ENCODE measurements at places on chromosomes 12 and 14. TPM values are rescaled to one million over a fixed set of nuclear protein-coding genes. Genes with fewer than 3 reads are reported as not detected.

The SERPINA3 gene
- total RNA-seq: 1.2 TPM

The LMO3 gene
- total RNA-seq: 1.6 TPM

The BIN2 gene
- not detected for total RNA-seq

The OASL gene
- 0.21 TPM for total RNA-seq

The OLR1 gene
- total RNA-seq: not detected

The GPRC5D gene
- total RNA-seq: not detected

The SCN8A gene
- 1.5 TPM for total RNA-seq

The KRT6B gene
- not detected for total RNA-seq

The PRR13 gene
- 105 TPM for total RNA-seq

The C1QL4 gene
- total RNA-seq: 0.16 TPM

GRCh38 chr14:54394596-54394995 lies 2.2 kb upstream of the CDKN3 start:
- H3K36me3 ChIP-seq: no peaks in the 10 kb centered on the region
- H3K27ac ChIP-seq: no peak overlapping the region
- DNase-seq: no peak
- H3K27me3 ChIP-seq: no peaks in the 10 kb centered on the region

GRCh38 chr12:28100717-28101116 lies 89.5 kb upstream of the CCDC91 start:
- no peak for DNase-seq
- no peak overlapping the region for H3K27ac ChIP-seq
- H3K4me1 ChIP-seq: peaks cover 4% of the 10 kb centered on the region
- no peak overlapping the region for H3K4me3 ChIP-seq

GRCh38 chr12:79685068-79685467 lies 5.7 kb downstream of the PAWR start:
- no peaks in the 10 kb centered on the region for H3K27me3 ChIP-seq
- DNase-seq: no peak
- H3K36me3 ChIP-seq: peaks cover 12% of the 10 kb centered on the region
- peaks cover 64% of the 10 kb centered on the region for H3K4me1 ChIP-seq

- peak overlapping the region; percentile 90 for H3K4me3 ChIP-seq
- peak overlapping the region; percentile 76 for H3K27ac ChIP-seq
- H3K36me3 ChIP-seq: no peaks in the 10 kb centered on the region
Observed at GRCh38 chr14:102590667-102591099, 1.8 kb upstream of the RCOR1 start.

DNA sequence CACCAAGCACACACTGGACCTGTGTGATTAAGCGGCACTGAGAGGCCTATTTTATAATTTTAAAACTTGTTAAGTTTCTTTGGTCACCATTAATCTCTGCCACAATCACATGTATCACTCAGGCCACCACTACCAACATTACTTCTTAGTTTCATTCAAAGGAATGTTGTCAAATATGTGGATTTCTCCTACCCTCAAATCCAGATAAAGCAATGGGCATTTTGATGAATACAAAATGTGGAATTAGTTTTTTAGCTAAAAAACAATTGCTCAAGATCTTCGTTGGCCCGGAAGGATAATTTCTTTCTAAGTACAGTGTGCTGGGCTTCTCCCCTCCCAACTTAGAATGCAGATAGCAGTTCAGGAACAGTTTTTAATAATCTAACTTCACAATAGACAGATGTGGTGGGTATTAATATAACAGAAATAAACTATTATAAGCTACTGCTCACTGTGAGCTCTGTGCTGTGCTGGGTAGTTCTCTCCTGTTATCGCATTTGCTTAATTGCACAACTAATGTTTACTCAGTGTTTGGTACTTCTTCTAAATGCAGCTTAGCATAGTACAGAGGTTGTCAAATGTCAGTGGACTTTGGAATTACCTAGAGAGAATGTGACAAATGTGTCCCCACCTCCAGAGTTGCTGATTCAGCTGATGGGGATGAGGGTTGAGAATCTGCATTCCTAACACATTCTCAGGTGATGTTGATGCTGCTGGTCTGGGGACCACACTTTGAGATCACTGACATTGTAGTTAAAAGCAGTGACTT lies 266.7 kb upstream of the AMIGO2 start:
- H3K36me3 ChIP-seq: no peaks in the 10 kb centered on the region
- DNase-seq: no peak
- no peaks in the 10 kb centered on the region for H3K4me1 ChIP-seq
- no peak overlapping the region for H3K4me3 ChIP-seq
- no peak overlapping the region for H3K27ac ChIP-seq
- peaks cover 5% of the 10 kb centered on the region for H3K27me3 ChIP-seq

DNA sequence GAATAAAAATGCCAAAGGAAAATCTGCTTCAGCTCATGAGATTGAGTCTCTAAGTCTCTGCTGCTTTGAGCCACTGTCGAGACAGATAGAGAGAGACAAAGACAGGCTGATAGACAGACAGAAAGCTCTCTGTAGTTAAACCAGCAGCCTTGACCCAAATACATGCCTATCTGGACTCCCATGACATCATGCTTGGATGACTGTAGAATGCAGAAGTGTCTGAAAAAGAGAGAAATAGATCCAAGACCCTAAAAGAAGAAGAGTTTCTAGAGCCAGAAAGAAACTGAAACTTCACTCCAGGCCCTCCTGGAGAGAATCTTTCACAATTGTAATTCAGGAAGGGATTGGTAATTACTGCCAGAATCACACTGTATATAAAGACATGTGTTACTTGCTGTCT lies 122.6 kb upstream of the PLXNC1 start:
- no peak overlapping the region for H3K4me3 ChIP-seq
- peaks cover 22% of the 10 kb centered on the region for H3K4me1 ChIP-seq
- no peak for DNase-seq
- peaks cover 7% of the 10 kb centered on the region for H3K36me3 ChIP-seq
- no peaks in the 10 kb centered on the region for H3K27me3 ChIP-seq

DNA sequence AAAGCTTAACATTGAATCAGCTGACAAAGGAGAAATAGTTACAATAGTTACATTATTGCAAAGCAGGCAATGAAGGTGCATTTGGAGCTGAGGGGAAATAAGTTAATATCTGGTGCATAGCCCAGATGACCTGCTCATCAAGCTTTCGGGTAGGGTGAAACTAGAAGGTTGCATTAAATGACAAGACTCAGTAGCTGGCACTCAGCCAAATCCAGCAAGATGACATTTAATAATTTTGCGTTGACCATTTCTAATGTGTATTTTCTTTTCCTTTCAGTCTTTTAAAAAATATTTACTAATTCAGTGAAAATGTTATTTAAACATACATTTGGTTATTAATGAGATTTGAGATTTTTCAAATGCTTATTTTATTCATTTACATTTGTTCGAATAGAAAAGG lies 188.6 kb downstream of the SLC5A8 start:
- no peak overlapping the region for H3K27ac ChIP-seq
- H3K27me3 ChIP-seq: no peaks in the 10 kb centered on the region
- DNase-seq: no peak
- H3K4me3 ChIP-seq: no peak overlapping the region
- H3K36me3 ChIP-seq: no peaks in the 10 kb centered on the region

- H3K4me3 ChIP-seq: no peak overlapping the region
- no peaks in the 10 kb centered on the region for H3K27me3 ChIP-seq
- H3K36me3 ChIP-seq: peaks cover 4% of the 10 kb centered on the region
- H3K27ac ChIP-seq: peak overlapping the region; percentile 2
- no peak for DNase-seq
Observed at GRCh38 chr14:35295845-35296161, 3.6 kb downstream of the PSMA6 start.

DNA sequence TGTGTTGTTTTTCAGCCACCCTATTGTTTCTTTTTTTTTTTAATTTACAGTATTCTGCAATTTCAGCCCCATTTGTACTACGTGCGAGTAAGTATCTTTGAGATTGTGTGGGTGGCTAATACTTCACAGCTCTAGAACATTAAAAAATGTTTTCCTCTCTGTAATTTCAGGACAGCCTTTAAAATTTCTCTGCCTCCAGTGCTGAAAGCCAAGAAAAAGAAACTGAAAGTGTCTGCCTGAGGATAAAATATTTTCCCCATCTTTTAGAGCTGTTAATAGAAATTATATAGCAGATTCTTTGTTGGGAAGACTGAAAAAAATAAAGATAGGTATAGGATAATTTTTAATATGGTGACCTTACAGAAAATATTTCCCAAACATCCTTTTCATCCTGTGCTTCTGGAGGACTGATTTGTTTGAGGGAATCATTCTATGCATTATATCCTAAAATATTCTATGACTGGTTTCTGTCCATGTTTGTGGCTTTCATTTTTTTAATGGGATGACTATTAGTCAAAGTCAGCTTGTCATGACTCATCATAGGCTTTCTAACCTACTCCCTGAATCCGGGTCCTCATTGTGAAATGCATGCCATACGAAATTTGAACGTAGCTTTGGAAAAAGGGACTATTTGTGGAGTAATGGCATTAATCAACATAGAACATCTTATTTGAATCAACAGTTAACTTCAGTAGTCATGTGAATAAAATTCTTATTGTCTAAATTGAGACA lies 10.8 kb upstream of the TCTN2 start:
- H3K4me1 ChIP-seq: peaks cover 15% of the 10 kb centered on the region
- DNase-seq: no peak
- peaks cover 33% of the 10 kb centered on the region for H3K36me3 ChIP-seq
- peak overlapping the region; percentile 91 for H3K27ac ChIP-seq

DNA sequence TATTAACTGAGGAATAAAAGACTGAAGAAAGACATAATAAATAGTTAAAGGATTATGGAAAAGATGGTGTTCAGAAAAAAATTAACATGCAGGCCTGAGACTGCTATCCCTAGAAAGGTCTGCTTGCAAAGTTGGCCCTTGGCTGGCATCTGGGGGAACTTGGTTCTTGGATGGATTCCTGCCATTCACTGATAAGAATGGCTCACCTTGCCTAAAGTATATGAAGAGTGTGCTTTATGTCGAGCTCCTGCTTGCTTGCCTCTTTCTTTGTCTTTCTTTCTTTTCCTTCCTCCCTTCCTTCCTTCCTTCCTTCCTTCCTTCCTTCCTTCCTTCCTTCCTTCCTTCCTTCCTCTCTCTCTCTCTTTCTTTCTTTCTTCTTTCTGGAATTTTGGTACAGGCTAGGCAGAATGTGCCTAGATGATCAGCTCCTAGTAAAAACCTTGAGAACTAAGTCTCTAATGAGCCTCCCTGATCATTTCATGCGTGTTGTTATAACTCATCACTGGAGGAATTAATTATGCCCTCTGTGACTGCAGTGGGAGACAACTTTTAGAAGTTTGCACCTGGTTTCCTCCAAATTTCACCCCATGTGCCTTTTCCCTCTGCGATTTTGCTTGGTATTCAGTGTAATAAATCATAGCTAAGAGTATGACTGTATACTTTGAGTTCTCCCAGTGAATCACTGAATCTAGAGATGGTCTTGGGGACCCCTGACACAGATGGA lies 44.7 kb downstream of the IFT81 start:
- no peaks in the 10 kb centered on the region for H3K4me1 ChIP-seq
- peaks cover 28% of the 10 kb centered on the region for H3K36me3 ChIP-seq
- H3K27ac ChIP-seq: no peak overlapping the region
- H3K4me3 ChIP-seq: no peak overlapping the region
- H3K27me3 ChIP-seq: no peaks in the 10 kb centered on the region
- no peak for DNase-seq

GRCh38 chr12:95605087-95605486 lies 53.8 kb upstream of the USP44 start:
- H3K36me3 ChIP-seq: no peaks in the 10 kb centered on the region
- H3K27me3 ChIP-seq: no peaks in the 10 kb centered on the region
- DNase-seq: no peak
- peak overlapping the region; percentile 2 for H3K27ac ChIP-seq
- H3K4me3 ChIP-seq: no peak overlapping the region
- H3K4me1 ChIP-seq: peaks cover 68% of the 10 kb centered on the region

DNA sequence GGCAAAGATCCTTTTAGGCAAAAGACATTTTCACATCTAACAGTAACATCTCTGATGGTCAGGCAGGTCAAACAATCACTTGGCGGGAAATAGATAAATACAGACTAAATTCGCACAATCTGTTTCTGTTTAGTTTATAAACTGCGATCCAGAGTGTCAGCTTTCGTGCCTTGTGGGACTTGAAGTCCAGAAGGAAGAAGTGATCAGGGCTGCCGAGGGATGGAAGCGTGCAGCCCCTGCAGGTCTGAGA lies 245 bp upstream of the BRMS1L start:
- peaks cover 3% of the 10 kb centered on the region for H3K36me3 ChIP-seq
- peaks cover 17% of the 10 kb centered on the region for H3K27me3 ChIP-seq
- no peak for DNase-seq
- H3K4me3 ChIP-seq: peak overlapping the region; percentile 91

DNA sequence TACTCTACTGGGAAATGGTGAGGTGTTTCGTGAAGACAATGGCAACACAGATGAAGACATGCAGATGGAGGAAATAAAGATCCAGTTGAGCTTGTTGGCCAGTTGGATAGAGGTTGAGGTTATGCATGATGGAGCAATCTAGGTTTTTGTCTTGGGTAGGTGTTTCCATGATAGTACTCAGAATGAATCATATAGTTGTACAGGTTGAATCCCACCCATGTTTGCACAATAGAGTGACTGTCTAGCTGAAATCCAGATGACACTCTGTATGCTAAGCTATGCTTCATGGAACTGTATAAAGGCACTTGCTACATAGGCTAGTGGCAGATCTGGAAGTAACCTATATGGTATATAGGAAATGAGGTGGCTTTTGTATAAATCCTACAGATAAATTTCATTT lies 264.9 kb downstream of the NAV3 start:
- peaks cover 3% of the 10 kb centered on the region for H3K4me1 ChIP-seq
- no peak overlapping the region for H3K4me3 ChIP-seq
- no peak overlapping the region for H3K27ac ChIP-seq
- DNase-seq: no peak
- H3K36me3 ChIP-seq: no peaks in the 10 kb centered on the region

DNA sequence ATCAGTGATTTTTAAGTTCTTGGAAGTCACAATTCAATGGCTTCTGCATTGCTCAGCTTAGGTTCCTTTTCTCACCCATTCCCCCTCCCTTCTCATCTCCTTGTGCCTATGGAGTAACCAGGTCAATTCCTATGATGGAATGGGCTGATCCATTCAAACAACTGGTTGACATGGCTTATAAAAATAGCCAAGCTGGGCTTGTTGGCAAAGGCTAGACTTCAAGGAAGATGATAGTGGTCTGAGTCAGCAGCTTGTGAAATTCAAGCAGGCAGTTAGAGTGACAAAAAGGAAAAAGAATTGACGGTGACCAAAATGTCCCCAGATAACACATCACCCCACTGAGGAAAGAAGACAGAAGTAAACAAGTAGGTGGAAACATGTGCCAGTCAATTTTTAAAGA lies 119.9 kb upstream of the PCED1B start:
- H3K27me3 ChIP-seq: no peaks in the 10 kb centered on the region
- peaks cover 16% of the 10 kb centered on the region for H3K4me1 ChIP-seq
- no peak overlapping the region for H3K27ac ChIP-seq
- H3K36me3 ChIP-seq: peaks cover 2% of the 10 kb centered on the region

DNA sequence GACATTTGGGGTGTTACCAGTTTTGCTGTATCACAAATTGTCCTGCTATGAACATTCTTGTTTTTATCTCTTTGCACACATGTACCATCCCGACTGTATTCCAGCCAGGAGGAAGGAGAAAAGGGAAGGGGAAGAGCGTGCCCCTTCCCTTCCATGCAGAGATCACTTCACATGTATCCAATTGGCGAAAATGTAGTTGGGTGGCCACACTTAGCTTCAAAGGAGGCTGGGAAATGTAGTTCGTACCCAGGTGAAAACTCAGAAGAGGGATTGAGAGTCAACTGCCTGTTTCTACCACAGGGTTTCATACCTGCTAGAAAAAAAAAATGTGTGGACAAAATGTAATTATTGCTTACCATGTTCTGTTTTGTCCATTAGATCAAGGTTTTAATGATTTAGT lies 189.1 kb upstream of the PELI2 start:
- H3K27me3 ChIP-seq: peaks cover 27% of the 10 kb centered on the region
- no peak overlapping the region for H3K27ac ChIP-seq
- no peak for DNase-seq
- no peaks in the 10 kb centered on the region for H3K36me3 ChIP-seq

Measured in osteocyte (in vitro differentiated cells).